ENCODE measurements at places on chromosomes 6 and 20.
A peak's percentile ranks its signal among the peaks of the same experiment; 100 is the strongest.

DNA sequence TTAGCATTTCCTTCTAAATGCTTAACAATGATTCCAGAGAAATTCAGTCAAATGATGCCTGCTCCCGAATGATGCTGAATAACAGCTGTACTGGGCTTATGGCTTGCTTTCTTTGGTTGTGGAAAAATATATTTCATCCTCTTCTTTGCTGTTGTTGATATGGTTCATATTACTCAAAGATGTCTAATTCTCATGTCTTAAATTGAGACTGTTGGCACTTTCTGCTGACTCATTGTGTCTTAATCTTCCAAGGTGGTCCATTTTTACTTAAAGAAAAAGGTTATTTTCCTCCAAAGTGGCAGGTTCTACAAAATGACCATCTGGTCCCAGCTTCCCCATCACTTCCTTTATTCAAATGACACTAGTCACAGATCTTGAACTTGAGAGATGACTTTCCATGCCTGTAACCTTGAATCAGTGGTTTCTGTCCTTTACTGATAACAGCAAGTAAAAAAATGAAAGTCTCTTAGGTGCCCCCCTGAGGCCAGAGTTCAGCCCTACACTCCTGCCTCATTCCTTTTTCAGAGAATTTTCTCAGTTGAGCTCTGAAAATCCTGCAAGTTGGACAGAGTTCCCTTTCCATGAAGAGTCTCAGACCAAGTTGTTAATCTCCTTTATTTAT, 6.9 kb downstream of the SNAP25 start:
- no peak for DNase-seq

GRCh38 chr6:156031516-156031915, 575.9 kb upstream of the NOX3 start:
- no peak for DNase-seq

GRCh38 chr20:2446845-2447244, 23.7 kb downstream of the SNRPB start:
- no peak for DNase-seq

DNA sequence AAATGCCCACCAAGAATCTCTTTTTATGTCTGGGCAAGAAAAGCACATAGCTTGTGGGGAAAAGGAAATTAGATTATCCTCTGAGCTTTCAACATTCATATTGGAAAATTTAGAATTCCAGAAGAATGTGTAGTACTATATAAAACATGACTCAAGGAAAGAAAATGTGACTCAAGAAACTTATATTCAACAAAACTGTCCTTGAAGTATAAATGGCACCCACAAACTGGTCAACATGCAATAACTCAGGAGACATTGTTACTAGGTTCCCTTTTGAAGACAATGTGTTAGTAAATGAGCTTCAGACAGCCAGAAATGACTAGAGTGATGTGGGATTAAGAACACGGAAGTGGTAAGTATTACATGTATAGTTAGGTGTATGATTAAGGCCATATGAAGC, 26.1 kb upstream of the TINAG start:
- no peak for DNase-seq

DNA sequence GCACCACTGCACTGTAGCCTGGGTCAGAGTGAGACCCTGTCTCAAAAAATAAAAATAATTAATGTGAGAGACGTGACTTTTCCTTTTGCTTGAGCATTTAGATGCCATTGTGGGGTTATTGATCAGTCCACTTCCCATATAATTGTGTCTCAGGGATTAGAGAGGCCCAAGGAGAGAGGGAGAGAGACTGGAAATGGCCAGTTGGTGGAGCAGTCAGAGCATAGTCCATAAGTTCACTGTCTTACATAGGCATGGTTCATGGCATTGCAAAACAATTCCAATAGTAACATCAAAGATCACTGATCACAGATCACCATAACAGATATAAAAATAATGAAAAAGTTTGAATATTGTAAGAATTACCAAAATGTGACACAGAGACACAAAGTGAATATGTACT, 15.2 kb upstream of the SDHAF4 start:
- DNase-seq = no peak

DNA sequence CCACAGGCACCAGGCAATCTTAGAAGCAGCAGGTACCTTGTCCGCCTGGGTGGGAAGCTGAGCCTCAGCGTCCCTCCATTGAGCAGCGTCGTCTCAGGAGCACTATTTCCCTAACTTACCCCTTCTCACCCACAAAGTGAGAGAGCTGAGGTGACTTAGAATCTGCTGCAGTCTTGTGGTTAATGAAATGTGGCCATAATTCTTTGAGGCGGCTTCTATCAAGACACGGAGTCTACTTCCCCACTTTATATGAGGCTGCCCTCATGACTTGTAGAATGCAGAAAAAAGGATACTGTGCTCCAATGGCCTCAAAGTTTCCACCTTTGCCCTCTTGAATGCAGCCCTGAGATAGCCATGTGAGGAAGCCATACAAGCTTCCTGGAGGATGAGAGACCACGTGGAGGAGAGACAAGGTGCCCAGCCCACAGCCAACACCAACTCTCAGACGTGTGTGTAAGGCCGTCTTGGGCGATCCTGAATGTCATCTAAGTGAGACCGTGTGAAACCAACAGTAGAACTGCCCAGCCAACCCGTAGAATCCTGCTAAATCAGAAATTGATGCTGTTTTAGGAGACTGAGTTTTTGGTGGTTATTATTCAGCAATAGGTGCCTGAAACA, 9.1 kb upstream of the TAGAP start:
- DNase-seq = peak; percentile 56

GRCh38 chr6:142952614-142953013, 7.6 kb upstream of the HIVEP2 start:
- no peak for DNase-seq

DNA sequence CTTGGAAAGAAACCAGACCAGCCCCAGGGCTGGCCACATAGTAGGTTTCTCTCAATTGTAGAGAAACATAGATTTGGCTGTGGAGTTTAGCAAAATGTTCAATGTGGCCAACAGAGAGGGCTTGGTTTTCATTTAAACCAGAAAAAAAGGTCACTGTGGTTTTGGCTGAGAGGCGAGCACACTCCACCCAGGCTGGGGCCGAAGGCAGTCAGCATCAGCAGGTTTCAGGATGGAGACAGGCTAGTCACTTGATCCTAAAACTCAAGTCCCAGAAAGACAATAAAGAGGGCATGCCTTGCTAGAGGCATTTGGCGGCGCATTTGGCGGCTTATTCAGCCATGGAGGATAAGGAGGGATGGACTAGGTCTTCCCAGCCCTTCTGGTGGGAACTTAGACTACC, 73.1 kb downstream of the PRND start:
- DNase-seq = no peak

GRCh38 chr6:5976811-5977210, 29.9 kb downstream of the NRN1 start:
- DNase-seq = no peak

- no peak for DNase-seq
Observed at GRCh38 chr6:97214671-97215070, 68.3 kb downstream of the MMS22L start.

- no peak for DNase-seq
Observed at GRCh38 chr6:1016329-1017302, 295.3 kb upstream of the FOXQ1 start.

DNA sequence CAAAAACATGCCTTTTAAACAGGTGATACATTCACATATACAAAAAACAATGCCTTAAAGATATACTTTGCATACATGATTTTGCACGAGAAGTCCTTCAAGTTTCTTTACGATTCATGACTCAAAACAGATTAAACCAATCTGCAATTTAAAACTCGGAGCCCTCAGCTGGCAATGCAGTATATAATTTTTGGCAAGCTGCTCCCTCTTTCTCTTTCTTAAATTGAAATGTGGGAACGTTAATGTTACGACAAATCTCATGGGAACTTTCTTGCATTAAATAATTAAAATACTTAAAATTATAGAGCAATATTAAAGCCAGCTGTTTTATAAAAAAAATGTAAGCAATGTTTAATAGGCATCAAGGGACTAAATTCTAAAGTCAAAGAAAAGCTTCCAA, 334.6 kb downstream of the ESR1 start:
- DNase-seq = no peak

DNA sequence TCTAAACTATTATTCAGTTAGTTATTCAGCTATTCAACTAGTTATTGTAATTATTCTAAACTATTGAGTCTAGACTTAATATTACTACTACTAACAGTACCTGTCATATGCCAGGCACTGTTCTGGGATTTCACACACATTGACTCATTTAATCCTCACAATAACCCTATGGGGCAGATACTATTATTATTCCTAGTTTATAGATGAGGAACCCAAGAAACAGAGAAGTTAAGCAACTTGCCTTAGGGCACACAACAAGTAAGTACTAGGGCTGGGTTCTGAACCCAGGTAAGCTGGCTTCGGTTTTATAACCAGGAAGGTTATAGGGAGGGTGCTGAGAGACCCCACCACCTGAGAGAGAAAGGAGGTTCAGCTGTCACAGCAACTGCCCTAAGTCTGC, 7.8 kb downstream of the TEAD3 start:
- DNase-seq = no peak

GRCh38 chr20:23417861-23418260, 3.4 kb downstream of the NAPB start:
- no peak for DNase-seq

Measured in GF-D8 (cell line).